ENCODE measurements at places on chromosomes 4 and X.

GRCh38 chr4:129455482-129455881 lies 359.5 kb downstream of the C4orf33 start:
- no peak for DNase-seq

DNA sequence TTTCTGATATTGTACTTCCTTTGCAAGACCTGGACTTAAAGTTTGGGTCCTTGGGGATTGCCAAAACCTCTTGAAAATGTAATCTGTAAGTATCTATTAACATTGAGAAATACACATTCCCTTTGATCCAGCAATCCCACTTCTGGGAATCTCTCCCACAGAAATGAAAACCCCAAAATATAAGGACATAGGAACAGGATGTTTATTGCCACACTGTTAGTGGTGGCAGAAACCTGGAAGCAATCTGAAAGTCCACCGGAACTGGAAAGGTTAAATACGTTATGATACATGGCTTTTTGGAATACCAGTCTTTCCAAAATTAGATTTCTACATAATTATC lies 71.2 kb upstream of the STX18 start:
- DNase-seq, result no peak

DNA sequence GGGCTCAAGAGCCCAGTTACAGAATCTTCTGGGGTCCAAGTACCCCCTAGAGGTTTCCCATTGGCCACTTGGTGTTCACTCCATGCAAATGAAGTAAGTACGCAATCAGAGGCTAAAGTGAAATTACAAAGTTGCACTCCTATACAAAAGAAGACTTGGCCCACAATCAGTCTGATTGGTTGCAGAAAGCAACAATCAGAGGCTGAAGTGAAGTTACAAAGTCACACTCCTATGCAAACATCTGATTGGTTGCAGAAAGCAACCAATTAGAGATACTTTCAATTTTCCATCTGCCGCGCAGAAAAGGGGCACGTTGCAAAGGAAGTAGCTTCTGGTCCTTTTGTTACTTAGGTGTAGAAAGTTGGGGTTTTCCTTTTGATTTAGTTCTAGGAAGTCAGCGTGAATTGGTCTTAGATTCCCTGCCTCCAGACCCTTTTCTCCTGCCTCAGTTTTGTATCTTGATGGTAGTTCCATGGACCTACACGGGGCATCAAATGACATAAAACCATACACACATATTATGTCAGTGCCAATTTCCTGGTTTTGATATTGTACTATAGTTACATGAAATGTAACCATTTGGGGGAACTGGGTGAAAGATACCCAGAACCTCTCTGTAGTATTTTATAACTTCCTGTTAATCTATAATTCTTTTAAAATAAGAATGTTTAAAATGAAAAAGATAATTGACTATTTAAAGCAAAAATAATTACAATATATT lies 12.4 kb upstream of the PIN4 start:
- no peak for DNase-seq

GRCh38 chr4:35166466-35166865 lies 1077.8 kb downstream of the ARAP2 start:
- DNase-seq, result no peak

- DNase-seq, result no peak
These were observed 13.7 kb upstream of the HTRA3 start for GRCh38 chr4:8255698-8256441.

DNA sequence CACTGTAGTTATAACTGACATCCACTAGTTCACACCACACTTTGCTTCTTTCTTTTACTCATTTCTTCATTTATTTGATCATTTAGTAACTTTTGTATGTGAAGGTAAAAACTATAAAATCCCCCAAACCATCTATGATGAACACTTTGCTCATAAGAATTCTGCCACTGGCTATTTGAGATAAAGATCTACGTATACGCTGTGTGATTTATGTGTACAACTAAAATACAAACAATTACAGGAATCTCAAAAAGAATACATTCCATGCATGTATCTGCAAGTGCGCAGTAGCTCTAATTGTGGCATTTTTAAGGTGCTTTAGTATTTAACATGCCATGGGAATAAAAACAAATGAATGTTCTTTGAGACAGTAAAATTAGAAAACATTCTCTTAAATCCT lies 156.9 kb upstream of the NAP1L5 start:
- DNase-seq, result no peak

DNA sequence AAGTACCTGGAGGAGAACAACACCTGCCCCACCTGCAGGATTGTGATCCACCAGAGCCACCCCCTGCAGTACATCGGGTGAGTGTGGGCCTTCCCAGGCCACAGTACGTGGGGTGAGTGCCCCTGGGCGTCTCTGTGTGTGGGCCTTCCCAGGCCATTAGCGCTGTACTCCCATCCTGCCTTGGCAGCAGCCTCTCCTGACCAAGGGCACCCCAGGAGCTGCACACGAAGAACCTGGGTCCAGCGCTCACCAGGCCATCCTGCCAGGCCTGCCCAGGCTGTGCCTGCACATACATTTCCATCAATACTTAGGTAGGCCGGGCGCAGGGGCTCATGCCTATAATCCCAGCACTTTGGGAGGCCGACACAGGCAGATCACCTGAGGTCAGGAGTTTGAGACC lies 29.3 kb downstream of the PCGF3 start:
- no peak for DNase-seq

GRCh38 chr4:5893004-5893580 lies at the start of gene CRMP1:
TSS of gene CRMP1 (minus strand) at chr4:5893086. CDS start at chr4:5892969, 117 bp downstream.
- DNase-seq, result no peak

DNA sequence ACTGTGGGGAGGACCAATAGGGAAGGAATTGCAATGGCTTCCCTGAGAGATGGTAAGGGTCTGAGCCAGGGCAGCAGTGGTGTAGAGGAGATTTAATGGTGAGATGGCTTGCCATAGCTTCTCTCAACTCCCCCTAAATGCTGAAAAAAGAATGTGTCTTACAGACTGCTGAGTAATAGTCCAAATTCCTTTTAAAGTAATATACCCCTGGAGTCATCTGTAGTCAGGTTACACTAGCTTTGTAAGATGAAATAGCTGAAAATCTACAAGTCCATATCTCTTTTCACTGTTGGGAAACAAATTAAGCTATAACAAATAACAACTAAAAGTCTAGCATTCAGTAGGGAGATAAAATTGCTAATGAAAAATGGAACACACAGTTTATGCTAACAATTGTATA lies 33.5 kb downstream of the MAPK10 start:
- no peak for DNase-seq

- no peak for DNase-seq
These were observed 17.5 kb upstream of the GPRASP2 start for GRCh38 chrX:102694749-102695148.

DNA sequence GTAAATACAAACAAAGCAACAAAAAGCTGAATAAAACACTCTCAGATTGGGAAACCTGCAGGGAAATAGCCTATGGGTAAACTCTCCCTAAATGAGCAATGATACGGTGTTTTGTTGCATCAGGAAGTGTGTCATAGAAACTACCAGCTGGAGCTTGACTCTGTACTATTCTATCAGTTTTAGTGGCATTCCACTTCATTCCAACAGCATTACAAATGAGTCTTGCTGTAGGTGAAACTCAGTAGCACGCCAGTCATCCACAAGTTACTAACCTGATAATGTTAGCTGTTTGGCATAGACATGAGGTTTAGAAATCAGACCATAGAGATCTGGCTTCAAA lies 24.9 kb downstream of the FGFBP1 start:
- no peak for DNase-seq

DNA sequence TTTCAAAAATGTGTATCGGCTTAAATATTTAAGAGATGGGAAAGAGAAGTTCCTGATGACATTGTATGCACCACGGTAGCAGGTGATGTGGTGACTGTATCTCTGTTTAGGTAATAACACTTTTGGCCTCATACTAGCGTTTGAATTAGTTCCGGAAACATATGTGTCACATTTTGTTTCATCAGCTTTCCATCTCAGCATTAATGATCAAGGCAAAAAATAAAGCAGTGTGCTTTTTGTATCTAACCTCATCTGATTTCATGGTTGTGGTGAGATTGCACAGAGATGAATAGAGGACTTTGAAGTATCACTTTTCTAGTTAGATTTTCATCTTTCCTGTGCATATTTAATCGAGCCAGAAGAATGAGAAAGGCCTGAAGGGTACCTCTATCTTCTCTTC lies 206.4 kb upstream of the SPRY1 start:
- DNase-seq, result no peak

GRCh38 chrX:7637066-7637465 lies 205.9 kb upstream of the VCX start:
- DNase-seq, result no peak

DNA sequence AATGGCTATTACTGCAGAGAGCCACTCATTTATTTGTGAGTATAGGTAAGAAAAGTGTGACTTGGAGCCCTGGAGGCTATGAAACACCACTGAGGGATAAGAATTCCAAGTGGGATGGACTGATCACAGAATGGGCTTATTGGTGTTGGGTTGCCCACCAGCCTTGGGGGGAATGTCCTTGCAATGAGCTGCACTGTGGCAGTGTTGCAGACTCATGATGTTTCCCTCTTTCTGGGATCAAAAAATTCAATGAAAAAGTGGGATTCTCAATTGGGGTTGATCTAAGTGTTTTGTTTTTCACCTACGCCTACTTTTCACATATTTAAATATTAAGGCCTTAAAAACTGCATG lies 1024.5 kb upstream of the PCDH10 start:
- DNase-seq, result no peak

- no peak for DNase-seq
These were observed 9.1 kb upstream of the PAGE1 start for GRCh38 chrX:49704691-49705404.

- no peak for DNase-seq
These were observed 41.8 kb downstream of the QDPR start for GRCh38 chr4:17469931-17470674.

DNA sequence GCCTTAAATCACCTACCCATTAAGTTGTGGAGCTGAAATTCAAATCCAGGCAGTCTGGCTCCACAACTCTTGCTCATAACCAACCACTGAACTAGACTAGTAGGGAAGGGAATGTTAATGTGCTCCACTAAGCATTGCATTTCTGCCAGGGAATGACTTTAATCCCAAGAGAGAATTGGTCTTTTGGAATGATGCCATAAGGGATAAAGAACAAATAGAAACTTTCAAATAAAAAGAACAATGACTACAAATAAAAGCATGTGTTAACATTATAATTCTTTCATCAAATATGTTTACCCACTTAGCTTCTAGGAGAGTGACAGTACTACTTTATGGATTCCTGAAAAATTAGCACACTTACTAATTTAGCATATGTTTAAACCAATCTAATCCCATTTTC lies 905.9 kb downstream of the CENPC start:
- no peak for DNase-seq

DNA sequence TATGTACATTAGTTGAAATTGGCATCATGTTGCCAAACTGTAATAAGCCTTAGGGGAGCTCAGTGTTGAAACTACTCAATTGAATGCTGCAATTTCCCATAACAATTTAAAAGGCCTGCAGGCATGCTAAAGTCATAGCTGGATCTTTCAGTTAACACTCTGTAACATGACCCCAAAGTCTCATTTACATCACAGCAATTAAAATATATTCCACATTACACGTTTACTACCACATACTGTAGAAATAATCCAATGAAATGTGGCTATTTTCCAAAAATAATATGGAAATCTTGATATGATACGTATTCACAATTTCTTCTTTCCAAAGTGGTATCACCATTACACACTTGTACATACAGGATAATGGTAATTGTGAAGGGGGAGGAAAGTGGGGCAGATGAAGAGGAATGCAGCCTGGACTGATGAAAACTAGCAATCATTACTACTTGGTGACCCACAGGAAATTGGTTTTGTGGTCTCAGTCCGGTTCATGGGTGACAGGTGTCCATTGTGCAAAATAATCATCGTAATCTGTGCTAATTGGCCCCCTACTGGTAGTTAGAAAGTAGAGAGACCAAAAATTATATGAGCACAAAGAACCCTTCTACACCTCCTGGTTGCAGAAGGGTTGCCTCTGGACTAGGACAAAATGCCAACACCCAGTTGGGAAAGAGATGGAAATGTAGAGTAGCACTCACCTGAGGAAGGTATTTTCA lies 63.7 kb downstream of the TENM3 start:
- no peak for DNase-seq

- DNase-seq, result no peak
These were observed 957.9 kb upstream of the SLIT2 start for GRCh38 chr4:19293781-19294180.

GRCh38 chr4:94877973-94878372 lies 120.2 kb downstream of the BMPR1B start:
- DNase-seq, result no peak

- DNase-seq, result no peak
These were observed 44.6 kb downstream of the FGFBP1 start for GRCh38 chr4:15893962-15894361.

GRCh38 chr4:126427853-126428252 lies 1113.1 kb downstream of the FAT4 start:
- DNase-seq, result no peak
